ENCODE measurements at places on chromosomes 7 and 10.

DNA sequence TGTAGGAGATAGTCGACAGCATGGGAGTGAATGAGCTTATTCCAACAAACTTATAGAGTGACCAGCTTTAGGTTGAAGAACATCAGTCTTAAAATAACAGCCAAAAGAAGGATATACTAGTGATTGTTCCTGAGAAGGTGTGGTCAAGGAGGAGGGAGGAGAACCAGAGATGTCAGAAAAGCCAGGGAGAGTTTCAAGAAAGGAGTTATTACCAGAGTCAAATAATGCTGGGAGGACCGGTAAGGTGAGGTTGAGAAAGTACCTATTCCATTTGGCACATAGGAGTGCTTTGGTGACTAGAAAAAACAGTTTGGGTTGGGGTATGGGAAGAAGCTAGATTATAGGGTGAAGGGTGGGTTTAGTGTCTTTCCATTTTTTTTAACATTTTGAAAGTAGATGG lies 5.8 kb downstream of the PTPN12 start:
- no peak for DNase-seq

- DNase-seq, result no peak
These were observed 148.4 kb downstream of the DIP2C start for GRCh38 chr10:541041-541440.

DNA sequence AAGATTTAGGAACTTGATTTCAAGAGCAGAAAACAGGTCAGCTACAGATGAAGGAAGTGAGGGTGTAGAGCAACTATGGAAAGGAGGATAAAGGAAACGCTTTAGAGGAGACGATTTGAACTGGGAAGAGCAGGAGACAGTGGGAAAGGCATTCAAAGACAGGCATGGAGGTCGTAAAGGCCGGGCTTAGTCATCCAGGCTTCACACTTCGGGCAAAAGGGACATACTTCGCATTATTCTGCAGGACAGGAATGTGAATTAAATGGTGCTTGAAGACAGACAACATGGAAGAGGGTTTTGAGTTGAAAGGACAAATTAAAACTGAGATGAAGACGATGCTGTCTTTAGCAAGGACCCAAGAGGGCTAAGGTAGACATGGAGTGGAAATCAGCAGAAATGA lies 8.1 kb downstream of the FAM171A1 start:
- no peak for DNase-seq

GRCh38 chr7:134741907-134742635 lies 37.4 kb upstream of the CALD1 start:
- DNase-seq, result no peak

DNA sequence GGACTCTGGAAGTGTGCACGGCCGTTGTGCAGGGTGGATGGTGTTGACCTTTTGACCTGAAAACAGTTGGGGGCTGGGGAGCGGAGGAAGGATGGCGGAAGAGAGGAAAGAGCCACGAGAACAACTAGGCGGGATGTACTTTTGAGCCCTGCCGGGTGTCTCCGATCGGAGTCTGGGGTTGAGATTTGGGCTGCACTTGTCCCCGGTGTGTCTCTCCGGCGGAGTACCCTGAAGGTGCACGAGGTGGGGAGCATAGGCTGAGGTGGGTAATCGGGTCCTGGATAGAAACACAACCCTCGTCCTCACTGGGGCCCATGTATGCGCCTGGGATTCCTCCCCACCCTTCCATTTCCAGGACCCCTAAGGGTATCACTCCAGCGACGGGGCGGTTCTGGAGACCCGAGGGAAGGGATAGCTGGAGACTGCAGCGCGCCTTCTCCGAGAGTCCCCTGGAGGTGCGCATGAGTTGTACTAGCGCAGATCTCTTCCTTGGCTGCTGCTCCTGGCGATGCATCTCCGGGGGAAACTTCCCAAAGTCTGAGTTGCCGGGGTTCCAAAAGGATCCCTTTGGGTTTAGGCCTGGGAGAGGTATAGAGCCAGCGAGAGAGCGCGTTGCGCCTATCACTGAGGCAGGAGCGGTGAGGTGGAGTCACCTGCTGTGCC lies 4.6 kb upstream of the HMX2 start:
- no peak for DNase-seq

DNA sequence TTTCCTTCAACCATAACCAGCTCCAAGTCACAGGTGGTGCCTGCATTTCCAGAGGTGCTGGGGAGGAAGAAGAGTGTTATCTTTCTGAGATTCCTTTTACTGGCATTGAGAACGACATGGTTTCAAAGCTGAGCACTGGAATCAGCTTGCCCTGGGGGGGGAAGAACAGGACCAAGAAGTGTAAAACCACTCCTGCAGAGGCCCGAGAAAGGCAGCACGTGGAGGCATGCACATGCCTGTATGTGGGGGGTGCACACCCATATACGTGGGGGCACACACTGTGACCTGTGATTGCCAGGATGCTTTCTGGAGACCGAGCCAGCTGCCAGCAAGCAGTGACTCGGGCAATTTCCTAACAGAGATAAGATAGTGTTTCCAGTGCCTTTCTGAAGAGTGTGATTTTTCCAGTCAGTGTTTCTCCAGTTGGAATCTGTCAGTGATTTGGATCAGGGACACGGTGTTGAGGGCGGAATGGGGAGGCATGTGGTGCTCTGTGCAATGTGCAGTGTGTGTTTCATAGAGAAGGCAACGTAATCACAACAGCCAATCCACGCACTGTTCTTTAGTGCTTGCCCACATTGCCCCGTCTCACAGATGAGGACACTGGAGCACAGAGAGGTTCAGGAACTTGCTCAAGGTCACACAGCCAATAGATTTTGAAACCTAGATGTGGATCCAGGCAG lies 4.2 kb downstream of the LRRC27 start:
- DNase-seq, result no peak

- DNase-seq, result no peak
These were observed 120.0 kb downstream of the SEC23IP start for GRCh38 chr10:120012566-120012965.

GRCh38 chr7:81688622-81689411 lies 81.0 kb downstream of the HGF start:
- DNase-seq, result no peak

DNA sequence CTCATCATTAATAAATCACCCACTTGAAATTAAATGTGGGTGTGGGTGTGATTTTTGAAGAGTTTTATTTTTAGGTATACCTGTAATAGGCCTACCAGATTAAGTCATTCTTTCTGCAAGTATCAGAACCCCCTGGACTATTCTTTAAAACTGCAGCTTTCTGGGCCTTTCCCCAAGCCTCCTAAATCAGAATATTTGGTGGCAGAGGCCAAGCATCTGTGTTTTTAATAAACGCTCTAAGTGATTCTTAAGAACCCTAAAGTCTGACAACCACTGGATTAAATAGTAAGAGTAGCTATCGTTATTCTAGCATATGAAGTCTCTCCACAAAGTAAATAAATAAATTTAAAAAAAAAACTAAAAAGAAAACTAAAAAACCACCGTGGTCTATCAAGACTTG lies 703.0 kb upstream of the NRP1 start:
- no peak for DNase-seq

GRCh38 chr10:103690281-103690680 lies 165.1 kb downstream of the SH3PXD2A start:
- DNase-seq, result no peak

GRCh38 chr10:61125560-61126170 lies 181.7 kb upstream of the RHOBTB1 start:
- DNase-seq, result no peak

GRCh38 chr7:91554883-91555282 lies 290.6 kb downstream of the FZD1 start:
- no peak for DNase-seq

Data from stimulated activated CD8-positive, alpha-beta memory T cell treated with anti-CD3 and anti-CD28 coated beads, Interleukin-4, amount 100 ng/mL, for 4 hours (primary cell).